ENCODE measurements at places on chromosomes 5 and 9. TPM values are rescaled to one million over a fixed set of nuclear protein-coding genes. Genes with fewer than 3 reads are reported as not detected.
A peak's percentile ranks its signal among the peaks of the same experiment; 100 is the strongest.

- H3K4me1 ChIP-seq, result no peaks in the 10 kb centered on the region
- DNase-seq, result no peak
- no peaks in the 10 kb centered on the region for H3K27me3 ChIP-seq
- no peak overlapping the region for H3K4me3 ChIP-seq
Observed at GRCh38 chr9:81317939-81318338, 371.4 kb downstream of the TLE1 start.

DNA sequence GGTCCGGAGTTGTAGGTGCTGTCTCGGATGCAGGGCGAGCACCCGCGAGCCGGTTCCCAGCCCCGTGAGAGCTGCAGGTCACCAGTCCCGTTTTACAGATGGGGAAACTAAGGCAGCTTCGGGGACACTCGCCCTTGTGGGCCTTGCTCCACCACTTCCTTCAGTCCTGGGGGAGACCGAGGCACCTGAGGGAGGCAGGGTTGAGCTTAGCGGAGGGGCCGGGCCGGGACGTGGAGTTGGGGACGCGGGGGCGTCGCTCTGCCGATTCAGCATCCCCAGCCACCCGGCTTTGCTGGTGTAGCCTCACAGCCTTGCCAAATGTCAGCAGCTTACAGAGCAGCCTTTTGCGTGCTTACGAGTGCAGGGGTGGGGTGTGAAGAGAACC is 530 bp downstream of the BBLN start:
- peak; percentile 44 for DNase-seq
- H3K4me1 ChIP-seq, result peaks cover 27% of the 10 kb centered on the region
- peak overlapping the region; percentile 79 for H3K4me3 ChIP-seq
- H3K27ac ChIP-seq, result peak overlapping the region; percentile 95
- peaks cover 14% of the 10 kb centered on the region for H3K36me3 ChIP-seq

DNA sequence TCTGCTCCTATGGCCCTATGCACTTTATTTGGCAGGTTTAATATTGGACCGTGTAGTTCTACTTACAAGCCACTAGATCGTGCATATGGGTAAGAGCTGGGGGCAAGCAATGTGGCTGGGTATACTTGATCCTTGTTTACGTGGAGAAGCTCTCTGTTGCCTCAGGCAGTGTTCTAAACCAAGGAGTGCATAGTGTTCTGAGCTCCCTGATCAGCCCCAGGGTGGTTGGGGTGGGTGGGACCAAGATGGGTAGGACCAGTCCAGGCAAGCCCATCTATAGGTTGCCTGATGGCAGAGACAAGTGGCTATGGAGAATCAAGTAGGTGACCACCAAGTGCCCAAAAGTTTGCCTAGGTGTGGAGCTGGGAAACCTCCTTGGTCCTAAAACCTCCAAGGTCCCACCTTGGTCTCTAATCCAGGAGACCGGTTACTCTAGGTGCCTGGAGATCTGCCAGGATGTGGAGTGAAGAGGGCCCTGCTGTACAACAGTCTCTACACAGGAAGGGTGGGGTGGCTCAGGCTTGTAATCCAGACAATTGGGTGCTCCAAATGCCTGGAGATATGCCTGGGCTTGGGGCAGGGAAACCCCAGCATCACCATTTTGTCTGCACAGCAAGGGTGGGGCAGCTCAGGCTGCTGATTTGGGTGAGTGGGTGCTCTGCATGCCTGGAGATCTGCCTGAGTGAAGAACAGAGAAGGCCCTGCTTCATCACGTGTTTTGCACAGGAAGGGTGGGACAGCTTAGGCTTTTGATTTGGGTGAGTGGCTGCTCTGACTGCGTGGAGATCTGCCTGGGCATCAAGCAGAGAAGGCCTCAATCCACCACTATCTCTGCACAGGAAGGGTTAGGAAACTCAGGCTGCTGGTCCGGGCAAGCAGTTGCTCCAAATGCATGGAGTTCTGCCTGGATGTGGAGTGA is 659.8 kb downstream of the TLE4 start:
- H3K36me3 ChIP-seq, result no peaks in the 10 kb centered on the region
- H3K4me3 ChIP-seq, result no peak overlapping the region
- H3K27ac ChIP-seq, result no peak overlapping the region
- H3K4me1 ChIP-seq, result no peaks in the 10 kb centered on the region
- DNase-seq, result no peak

DNA sequence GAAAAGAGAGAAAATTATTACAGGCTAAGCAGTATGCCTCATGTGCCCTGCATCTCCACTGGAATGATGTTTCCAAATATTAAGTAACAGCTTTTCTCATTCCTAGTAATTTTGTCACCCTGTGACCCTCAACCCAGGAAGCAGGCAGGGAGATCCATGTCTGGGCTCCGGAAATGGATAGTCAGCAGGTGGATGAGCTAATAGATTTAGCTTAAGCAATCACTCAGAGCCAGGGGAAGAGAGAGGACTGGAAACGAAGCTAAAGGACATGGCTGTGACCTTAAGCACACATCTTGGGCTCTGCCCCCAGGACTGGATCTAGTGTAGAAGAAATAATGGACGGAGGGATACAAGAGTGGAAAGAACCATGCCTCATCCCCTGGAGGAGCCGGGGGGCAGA is 89.5 kb downstream of the ARSB start:
- H3K36me3 ChIP-seq, result peaks cover 14% of the 10 kb centered on the region
- peaks cover 11% of the 10 kb centered on the region for H3K4me1 ChIP-seq
- DNase-seq, result no peak
- no peak overlapping the region for H3K27ac ChIP-seq
- no peaks in the 10 kb centered on the region for H3K27me3 ChIP-seq

GRCh38 chr5:133294380-133294779 is 242.6 kb downstream of the HSPA4 start:
- H3K27me3 ChIP-seq, result no peaks in the 10 kb centered on the region
- no peak for DNase-seq
- no peaks in the 10 kb centered on the region for H3K36me3 ChIP-seq
- H3K4me1 ChIP-seq, result peaks cover 8% of the 10 kb centered on the region
- no peak overlapping the region for H3K27ac ChIP-seq
- no peak overlapping the region for H3K4me3 ChIP-seq

- H3K4me1 ChIP-seq, result peaks cover 78% of the 10 kb centered on the region
- H3K4me3 ChIP-seq, result no peak overlapping the region
- H3K27ac ChIP-seq, result peak overlapping the region; percentile 22
Observed at GRCh38 chr9:99130069-99130468, 25.2 kb downstream of the TGFBR1 start.

The ASTN2 gene
- total RNA-seq, result 3.2 TPM

The MRPL36 gene
- total RNA-seq, result 41.5 TPM

The ASPN gene
- total RNA-seq, result not detected

The DBN1 gene
- total RNA-seq, result 4.8 TPM

The IFNE gene
- not detected for total RNA-seq

The TOR1A gene
- total RNA-seq, result 52.0 TPM

The CDK7 gene
- 29.1 TPM for total RNA-seq

The PCDHGB3 gene
- total RNA-seq, result 0.12 TPM

Measured in activated CD4-positive, alpha-beta T cell treated with anti-CD3 and anti-CD28 coated beads, Interleukin-2, amount 10 ng/mL, durations not matched to agents 7 days and 5 days (primary cell).